Activated CD8-positive, alpha-beta T cell treated with anti-CD3 and anti-CD28 coated beads for 36 hours (primary cell): ENCODE measurements at places on chromosomes 7 and 10.

DNA sequence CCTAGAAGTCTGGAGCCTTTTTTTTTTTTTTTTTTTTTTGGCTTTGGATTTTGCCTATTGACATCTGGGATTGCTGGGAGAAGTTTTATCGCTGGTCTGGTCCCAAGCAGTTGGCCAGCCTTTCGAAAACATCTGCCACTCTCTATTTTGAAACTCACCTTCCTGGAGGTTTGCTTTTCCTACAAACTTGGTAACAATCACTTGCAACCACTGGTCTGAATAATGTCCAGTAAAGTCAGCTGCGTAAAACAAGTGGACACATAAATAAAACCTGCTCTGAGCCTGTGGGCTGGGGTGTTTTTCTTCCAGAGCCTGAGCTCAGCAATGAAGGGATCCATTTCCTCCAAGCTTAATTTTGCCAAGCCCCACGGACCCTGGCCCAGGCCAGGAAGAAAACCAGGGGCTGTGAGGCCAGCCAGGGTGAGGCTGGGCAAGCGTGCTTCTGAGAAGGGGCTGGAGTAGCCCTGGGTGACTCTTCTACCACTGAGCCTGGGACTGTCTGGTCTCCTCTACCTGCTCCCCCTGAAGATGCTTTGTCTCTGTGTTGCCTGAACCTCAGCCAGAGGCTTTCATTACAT is 202.2 kb downstream of the GFRA1 start:
- DNase-seq, result no peak

- DNase-seq, result no peak
Observed at GRCh38 chr7:94323844-94324243, 70.9 kb upstream of the COL1A2 start.

DNA sequence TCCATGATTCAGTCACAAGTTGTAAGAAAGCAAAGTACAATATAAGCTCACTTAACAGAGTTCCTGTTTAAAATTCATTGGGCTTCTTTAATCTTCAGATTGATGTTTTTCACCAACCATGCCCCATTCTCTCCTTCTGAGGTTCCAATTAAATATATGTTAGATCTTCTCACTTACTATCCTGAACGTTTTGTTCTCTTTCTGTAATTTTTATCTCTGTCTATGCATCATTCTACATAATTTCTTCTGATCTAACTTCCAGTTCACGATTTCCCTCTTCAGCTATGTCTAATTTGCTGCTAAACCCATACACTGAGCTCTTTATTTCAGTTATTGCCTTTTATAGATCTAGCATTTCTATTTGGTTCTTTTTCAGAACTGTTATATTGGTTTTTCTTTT is 28.0 kb upstream of the SPOCK2 start:
- no peak for DNase-seq

- no peak for DNase-seq
Observed at GRCh38 chr7:2843191-2843685, 870 bp downstream of the GNA12 start.

- no peak for DNase-seq
Observed at GRCh38 chr10:69181433-69181832, 1.4 kb downstream of the SUPV3L1 start.

GRCh38 chr7:44220358-44221112 is 19.8 kb downstream of the YKT6 start:
- no peak for DNase-seq
